ENCODE measurements at places on chromosomes 16 and 17.

DNA sequence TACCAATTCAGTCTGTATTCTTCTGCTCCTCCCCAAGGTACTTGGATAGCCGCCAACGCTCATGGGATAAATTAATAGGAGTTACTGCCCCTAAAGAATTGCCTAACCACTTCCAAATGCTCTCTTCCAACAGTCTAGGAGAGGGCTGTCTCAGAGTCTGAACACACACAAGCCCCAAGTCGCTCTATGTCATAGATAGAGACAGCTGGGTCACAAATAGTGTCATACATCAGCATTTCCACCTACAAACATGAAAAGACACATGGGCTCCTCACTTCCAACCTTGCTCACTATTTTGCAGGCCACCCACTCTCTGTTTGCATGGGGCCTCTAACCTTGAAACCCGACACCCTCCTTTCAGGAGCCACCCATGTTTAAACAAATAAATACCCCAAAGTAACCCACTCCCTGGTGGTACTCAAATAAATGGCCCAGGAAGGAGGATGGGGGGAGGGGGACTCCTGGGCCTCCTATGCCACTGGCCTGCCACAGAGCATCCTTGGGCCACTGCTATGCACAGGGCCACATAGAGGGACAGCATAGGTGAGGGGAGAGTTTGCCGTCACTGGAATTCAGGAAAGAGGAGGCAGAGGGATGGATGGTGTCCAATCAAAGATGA is 265.9 kb downstream of the SOX9 start:
- no peak for DNase-seq

GRCh38 chr16:85981826-85982562 is 83.0 kb downstream of the IRF8 start:
- no peak for DNase-seq

- no peak for DNase-seq
Observed at GRCh38 chr17:69997332-69997731, 77.7 kb upstream of the KCNJ16 start.

DNA sequence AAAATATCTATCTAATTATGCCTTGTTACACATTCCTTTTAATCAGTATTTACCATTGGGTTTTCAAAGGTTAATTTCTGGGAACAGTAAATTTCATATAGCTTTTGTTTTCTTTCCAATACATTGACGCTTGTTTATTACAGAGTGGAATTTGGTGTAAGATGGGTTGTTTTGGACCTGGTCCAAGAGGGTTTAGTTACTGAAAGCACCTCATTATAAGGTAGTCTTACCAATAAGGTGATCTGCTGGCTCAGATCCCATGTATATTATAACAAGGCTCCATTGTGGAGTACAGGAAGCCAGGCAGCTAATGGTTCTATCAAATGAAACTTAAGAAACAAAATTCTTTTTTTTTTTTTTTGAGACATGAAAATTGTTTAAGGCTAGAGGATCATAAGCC is 87.3 kb upstream of the NACA2 start:
- DNase-seq: no peak

DNA sequence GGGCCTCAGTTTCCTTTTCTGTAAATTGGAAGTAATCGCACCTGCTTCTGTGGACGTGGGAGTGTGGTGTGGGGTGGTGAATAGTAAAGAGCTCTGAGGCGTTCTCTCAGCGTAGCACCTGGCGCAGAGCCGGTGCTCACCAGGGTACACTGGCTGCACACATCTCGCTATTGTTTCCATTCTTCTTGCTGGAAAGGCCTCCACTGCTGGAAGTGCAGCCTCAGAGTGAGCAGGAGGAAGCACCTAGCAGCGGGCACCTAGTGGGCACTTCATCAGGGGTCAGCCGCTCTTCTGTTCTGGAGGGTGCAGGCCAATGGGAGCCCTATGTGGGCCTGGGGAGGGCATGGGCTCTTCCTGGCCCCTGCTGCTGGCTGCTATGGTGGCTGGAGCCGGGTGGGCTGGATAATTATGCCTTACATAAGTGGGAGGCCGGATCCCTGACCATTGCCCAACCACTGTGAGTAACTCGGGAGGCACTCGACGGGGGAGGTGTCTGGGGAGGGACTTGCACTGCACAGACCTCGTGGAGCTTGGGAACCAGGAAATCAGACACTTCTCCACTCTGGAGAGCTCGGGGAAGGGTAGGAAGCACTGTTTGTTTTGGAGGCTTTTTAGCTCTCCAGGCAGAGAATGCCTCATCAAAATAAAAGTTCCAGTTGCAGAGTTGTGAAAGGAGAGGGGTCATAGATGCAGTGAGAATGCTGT is 1.7 kb downstream of the MAP2K3 start:
- DNase-seq: peak; percentile 99

- no peak for DNase-seq
Observed at GRCh38 chr17:44759086-44759915, 513 bp downstream of the ADAM11 start.

Measured in vagina (tissue), 2 donors.